Activated naive CD4-positive, alpha-beta T cell treated with anti-CD3 and anti-CD28 coated beads, Interleukin-2, amount 50 U/mL, for 16 hours (primary cell): ENCODE measurements at places on chromosomes 6 and 20.
A peak's percentile ranks its signal among the peaks of the same experiment; 100 is the strongest.

GRCh38 chr20:42742926-42743325 is 446.8 kb downstream of the PTPRT start:
- no peak for DNase-seq

DNA sequence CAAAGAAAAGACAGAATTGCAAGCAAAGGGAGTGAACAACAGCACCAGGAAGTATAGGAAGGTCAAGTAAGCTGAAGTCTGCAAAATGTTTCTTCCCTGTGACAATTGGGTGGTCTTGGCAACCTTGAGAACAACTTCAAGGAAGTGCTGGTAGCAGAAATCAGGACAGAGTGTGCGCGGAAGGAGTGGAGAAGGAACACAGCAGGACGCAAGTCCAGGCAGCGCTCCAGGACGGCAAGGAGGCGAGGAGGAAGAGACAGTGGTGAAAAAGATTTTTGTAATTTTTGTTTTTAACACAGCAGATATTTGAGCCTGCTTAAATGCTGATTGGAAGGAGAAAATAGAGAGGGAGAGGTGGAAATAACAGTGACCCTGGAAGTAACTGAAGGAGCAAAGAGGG is 141.7 kb downstream of the F13A1 start:
- no peak for DNase-seq

DNA sequence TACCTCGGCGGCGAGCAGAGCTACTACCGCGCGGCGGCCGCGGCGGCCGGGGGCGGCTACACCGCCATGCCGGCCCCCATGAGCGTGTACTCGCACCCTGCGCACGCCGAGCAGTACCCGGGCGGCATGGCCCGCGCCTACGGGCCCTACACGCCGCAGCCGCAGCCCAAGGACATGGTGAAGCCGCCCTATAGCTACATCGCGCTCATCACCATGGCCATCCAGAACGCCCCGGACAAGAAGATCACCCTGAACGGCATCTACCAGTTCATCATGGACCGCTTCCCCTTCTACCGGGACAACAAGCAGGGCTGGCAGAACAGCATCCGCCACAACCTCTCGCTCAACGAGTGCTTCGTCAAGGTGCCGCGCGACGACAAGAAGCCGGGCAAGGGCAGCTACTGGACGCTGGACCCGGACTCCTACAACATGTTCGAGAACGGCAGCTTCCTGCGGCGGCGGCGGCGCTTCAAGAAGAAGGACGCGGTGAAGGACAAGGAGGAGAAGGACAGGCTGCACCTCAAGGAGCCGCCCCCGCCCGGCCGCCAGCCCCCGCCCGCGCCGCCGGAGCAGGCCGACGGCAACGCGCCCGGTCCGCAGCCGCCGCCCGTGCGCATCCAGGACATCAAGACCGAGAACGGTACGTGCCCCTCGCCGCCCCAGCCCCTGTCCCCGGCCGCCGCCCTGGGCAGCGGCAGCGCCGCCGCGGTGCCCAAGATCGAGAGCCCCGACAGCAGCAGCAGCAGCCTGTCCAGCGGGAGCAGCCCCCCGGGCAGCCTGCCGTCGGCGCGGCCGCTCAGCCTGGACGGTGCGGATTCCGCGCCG is 994 bp downstream of the FOXC1 start:
- DNase-seq = no peak

DNA sequence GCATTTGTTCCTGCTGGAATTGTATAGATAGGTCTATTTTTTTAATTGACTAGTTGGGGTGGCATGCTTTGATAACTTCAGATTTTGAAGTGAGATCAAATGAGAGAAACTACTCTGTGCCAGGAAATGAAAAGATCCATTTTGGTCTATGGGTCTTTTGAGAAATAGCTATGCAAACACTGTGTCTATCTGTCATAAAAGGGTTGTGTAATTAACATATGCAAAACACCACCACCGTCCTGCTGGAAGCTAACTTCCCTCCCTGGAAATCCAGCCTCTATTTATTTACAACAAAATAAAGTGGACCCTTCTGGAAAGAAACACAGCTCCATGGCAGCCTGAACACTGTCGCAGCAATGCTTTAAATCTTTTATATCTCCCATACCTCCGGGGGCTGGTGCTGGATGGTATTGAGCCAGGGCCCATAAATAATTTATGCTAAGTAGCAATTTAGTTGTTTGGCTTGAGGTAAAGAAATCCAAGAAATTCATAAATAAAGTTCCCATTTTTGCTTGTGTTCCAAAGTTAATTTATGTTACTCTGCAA is 244.2 kb upstream of the POU3F2 start:
- DNase-seq = no peak

DNA sequence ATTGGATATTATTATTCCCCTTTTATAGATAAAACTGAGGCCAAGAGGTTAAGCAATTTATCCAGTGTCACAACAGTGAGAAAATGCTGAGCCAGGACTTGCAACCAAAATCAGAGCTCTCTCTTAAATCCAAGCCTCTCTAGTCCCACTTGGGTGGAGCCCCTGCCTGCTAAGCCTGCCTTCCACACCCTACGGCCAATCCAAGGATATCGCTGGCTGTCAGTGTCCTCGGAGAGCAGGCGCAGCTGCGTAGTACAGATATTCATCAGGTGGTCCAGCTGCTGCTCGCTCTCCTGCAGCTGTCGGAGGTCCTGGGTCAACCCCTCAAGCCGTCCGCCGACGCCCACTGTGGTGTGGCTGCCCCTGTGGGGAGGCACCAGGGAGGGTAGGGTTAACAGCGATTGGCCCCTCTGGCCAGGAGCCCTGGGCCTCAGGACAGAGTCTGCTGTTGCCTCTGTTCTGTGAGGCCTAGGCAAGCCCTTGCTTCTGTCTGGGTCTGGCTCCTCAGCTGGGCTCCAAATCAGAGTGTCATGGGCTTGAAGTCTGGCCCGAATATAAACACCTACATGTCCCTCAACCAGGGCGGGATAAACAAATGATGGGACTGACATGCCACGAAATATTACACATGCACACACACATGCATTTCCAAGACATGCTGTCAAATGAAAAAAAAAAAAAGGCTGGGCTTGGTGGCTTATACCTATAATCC is 3.9 kb upstream of the NECAB3 start:
- DNase-seq = no peak

GRCh38 chr20:60054716-60055634 is 96.8 kb downstream of the CDH26 start:
- DNase-seq = no peak

- DNase-seq = no peak
Observed at GRCh38 chr6:45021676-45022075, 306.5 kb upstream of the RUNX2 start.

DNA sequence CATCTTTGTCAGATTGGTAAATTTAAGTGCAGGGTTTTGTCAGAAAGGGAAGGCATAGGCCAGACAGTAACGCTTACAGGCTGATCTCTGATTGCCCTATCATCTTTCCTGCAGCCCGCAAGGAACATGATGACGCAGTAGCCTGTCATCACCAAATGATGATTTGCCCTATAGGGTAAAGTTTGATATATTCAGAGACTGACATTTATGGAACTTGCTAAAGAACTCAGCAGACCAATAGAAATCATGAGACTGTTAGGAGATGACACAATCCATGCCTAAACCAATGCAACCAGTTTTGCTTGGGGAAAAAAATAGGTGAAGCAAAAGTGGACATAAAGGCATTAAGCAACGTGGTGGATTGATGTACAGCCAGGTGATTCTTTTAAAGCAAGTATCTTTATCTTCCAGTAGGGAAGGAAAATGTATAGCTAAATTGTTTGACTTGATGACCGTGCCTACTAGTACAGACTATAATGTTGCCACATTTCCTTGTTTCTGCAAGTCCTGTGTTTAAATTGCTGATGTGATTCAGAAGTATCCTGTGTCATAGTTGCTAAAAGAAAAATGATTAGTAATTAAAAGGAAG is 2.4 kb downstream of the NUS1 start:
- no peak for DNase-seq

- no peak for DNase-seq
Observed at GRCh38 chr20:41956338-41957074, 338.3 kb upstream of the CHD6 start.

DNA sequence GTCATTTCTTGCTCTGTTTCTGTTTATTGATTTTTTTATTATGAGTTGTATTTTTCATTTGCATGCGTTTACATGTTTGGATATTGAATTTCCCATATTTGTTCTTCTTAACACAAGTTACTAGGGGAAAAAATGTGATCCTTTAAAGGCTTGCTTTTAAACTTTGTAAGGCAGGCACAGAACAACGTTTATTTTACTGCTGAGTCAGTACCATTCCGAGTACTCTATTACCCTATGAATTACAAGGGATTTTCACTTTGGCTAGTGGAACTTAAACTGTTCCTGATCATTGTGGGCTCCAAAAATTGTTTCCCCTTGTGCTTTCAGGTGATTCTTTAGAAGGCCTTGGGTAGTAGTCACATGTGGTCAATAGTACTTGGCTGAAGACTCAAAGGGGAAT is 28.5 kb downstream of the FAM162B start:
- DNase-seq = no peak

- DNase-seq = no peak
Observed at GRCh38 chr6:67748521-67748920, 886.6 kb upstream of the ADGRB3 start.

GRCh38 chr20:38985603-38986170 is 23.5 kb downstream of the DHX35 start:
- no peak for DNase-seq

DNA sequence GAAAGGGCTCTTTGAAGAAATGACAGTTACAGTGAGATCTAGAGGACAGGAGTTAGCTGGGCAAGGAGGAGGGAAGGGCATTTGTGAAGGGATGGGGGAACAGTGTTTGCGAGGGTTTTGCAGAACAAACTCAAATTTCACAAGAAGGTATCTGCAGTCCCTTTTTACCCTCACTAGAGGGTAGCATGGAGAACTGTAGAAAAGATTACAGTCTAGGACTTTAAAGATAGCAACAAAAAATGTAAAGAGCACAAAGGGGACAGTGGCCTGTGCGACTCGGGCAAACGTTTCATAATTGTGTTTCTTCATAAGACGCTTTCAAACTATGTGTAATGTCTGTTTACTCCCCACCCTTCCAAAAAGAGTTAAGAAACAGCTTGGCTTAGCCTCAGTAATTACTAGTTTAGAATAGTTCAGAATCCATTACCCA is 21.2 kb upstream of the ASXL1 start:
- DNase-seq = no peak

DNA sequence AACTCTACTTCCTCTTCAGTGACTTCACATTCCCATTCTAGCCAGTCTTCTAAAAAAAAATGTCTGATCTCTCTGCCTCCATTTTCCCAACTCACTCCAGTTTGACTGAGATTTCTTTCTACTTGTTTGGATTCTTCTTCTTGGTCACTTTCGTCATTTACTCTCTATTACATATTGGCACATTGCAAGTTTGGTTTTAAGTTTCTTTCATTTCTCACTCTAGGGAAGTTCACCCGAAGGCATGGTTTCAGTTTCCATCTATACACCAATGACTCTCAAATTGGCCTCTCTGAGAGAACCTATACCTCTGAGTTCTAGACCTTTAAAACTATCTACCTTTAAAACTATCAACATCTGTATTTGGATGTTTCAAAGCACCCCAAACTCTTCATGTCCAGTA is 51.3 kb downstream of the CD109 start:
- no peak for DNase-seq

GRCh38 chr6:166420351-166420750 is 37.6 kb upstream of the MPC1 start:
- DNase-seq = no peak

DNA sequence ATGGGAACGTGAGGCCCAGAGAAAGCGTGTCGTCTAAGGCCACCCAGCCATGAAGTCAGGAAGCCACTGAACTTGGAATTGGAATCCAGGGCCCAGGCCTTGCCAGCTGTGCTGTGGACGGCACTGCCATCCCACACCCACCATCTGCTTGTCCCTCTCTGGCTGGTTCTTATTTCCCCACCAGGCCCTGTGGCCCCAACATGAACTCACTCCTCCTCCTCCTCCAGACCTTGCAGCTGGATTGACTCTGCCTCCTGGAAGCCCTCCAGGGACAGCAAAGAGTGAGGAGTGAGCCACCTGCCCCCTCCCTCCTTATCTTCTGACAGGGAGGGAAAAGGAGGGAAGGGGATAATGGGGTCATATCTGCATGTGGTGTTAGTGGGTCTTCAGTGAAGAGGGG is 16.0 kb upstream of the IP6K3 start:
- DNase-seq = no peak

- DNase-seq = no peak
Observed at GRCh38 chr6:116363759-116364158, 7.0 kb upstream of the DSE start.

DNA sequence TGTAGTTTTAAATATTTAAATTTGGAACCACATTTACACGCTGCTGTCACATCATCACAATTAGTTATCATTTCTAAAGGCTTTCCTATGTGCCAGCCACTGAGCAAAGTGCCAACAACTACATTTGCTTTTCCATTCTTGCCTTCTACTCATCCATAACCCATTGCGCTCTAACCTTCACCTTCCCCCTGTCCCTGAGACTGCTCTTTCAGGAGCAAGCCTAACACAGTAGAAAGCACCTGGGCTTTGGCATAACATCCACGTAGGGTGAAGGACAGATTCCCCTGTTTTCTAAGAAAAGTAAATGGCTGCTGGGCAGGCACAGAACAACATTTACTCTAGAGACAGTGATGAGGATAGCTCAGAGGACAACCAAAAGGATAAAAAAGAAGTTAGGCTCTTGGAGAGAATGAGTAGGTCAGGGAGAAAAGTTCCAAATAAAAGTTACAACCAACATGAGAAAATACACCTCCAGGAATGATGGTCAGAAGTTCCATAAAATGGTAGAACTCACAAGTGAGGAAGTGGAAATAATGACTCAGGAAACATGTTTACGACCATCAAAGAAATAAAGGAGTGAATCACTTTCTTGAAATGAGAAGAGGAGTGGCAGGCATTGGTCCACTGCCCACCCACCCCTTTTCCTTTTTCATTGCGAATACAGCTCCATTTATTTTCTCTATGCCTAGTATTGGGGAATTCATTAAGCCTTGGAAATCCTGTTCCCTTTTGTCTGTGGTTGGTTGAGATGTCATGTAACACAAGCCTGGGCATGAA is 77.2 kb downstream of the PFDN4 start:
- peak; percentile 40 for DNase-seq

GRCh38 chr6:10577112-10577511 is 56.0 kb downstream of the GCNT2 start:
- DNase-seq = no peak

DNA sequence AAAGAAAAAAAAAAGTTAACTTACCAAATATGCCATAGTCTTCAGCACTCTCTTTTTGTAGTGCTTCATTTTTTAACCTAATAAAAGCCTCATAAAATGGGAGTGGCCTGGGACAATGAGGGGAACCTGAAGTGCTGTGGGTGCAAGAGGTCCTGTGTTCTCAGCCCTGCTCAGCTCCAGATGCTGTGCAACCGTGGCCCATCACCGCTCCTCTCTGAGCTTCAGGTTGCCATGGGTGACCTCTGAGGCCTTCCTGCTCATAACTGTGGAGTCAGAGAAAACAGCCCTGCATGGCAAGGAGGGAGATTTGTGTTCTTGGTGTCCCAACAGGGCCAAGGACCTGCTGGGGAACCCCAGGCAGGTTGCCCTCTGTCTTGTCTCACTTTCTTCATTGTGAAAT is 10.0 kb downstream of the TCF15 start:
- DNase-seq = no peak
